NCI-H748 treated with DMSO at 0.1 percent for 48 hours (cell line): ENCODE measurements at places on chromosomes 3 and 15.
A peak's percentile ranks its signal among the peaks of the same experiment; 100 is the strongest.

- no peak for DNase-seq
These were observed 40.2 kb upstream of the TMEM87A start for GRCh38 chr15:42313463-42313862.

- DNase-seq = no peak
These were observed 187.0 kb downstream of the UBE3A start for GRCh38 chr15:25251700-25252390.

DNA sequence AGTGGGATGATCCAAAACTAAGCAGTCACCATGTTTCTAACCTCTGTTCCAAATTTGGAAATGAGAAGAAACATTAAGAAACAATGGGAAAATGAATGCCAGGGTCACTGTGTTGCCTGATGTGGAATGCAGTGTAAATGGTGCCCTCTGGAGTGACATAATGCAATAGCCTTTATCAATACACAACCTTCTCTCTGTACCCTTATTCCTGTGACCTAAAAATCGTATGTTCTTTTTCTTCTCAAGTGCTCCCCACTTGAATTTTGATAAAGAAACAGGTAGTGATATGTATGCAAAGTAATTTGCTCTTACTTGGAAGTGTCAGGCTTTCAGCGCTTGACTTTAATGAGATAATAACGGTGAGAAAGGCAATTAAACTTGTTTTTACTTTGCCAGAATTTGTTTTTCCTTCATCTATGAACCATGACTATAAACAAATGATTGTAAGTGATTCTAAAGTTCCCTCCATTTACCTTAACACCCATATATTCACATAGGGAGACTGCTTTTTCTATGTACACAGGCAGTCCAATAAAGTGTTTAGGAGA, 145.8 kb upstream of the THRB start:
- peak; percentile 18 for DNase-seq

DNA sequence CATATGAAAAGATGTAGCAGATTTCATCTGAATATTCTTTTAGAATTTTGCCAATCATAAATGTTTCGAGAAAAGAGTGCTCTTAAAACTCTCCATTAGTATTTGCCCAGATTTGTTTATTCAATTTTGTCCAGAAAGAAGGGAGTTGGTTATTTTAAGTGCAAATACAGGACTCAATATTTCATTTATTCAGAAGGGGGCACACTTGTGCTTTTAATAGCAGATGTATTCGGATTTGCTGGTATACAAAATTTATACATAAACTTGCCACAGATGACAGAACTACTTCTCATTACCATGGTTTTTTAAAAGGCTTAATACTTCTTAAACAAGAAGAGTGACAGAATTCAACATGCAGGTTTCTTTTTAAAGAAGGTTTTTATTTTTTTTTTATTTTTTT, 69.8 kb upstream of the GRM7 start:
- DNase-seq = no peak

- no peak for DNase-seq
These were observed 17.0 kb downstream of the TGM5 start for GRCh38 chr15:43249699-43250203.

- DNase-seq = no peak
These were observed 3.4 kb downstream of the THBS1 start for GRCh38 chr15:39584266-39584659.

DNA sequence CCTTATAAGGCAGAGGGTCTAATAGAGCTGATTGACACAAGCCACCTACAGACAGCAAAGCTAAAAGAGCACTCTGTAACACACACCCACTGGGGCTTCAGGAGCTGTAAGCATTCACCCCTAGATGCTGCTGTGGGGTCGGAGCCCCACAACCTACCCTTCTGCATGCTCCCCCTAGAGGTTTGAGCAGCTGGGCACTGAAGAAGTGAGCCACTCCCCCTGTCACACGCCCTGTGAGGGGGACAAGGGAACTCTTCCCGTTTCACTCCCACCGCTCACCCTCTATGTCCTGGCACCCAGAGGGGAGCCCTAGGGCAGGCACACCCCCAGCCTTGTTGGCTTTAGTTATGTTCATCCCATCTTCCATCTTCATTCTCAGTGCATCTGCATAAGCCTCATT, 9.4 kb upstream of the CSTA start:
- no peak for DNase-seq

- no peak for DNase-seq
These were observed 5.7 kb downstream of the APH1B start for GRCh38 chr15:63283126-63283525.

- DNase-seq = no peak
These were observed 18.1 kb downstream of the ANXA2 start for GRCh38 chr15:60379525-60380274.

- no peak for DNase-seq
These were observed 530.4 kb downstream of the AGBL1 start for GRCh38 chr15:86610038-86610437.
